ENCODE measurements at places on chromosomes 3 and 15. TPM values are rescaled to one million over a fixed set of nuclear protein-coding genes. Genes with fewer than 3 reads are reported as not detected.

SLC22A13 gene
- 0.10 TPM for total RNA-seq

CILP gene
- not detected for total RNA-seq

FEZF2 gene
- not detected for total RNA-seq

GPR176 gene
- 16.1 TPM for total RNA-seq

FGF12 gene
- total RNA-seq = not detected

SRGAP3 gene
- total RNA-seq = not detected
